ENCODE measurements at places on chromosomes 11 and 22. TPM values are rescaled to one million over a fixed set of nuclear protein-coding genes. Genes with fewer than 3 reads are reported as not detected.

SLC35C1 gene
- polyA plus RNA-seq = 21.0 TPM

PTGDR2 gene
- 4.3 TPM for polyA plus RNA-seq

GRCh38 chr11:28169816-28170215, 61.6 kb downstream of the METTL15 start:
- no peaks in the 10 kb centered on the region for H3K36me3 ChIP-seq
- H3K4me1 ChIP-seq = no peaks in the 10 kb centered on the region
- no peaks in the 10 kb centered on the region for H3K27me3 ChIP-seq

GRCh38 chr11:85752890-85753581, 57.9 kb downstream of the SYTL2 start:
- no peaks in the 10 kb centered on the region for H3K36me3 ChIP-seq
- H3K4me3 ChIP-seq = no peak overlapping the region
- peaks cover 3% of the 10 kb centered on the region for H3K4me1 ChIP-seq

DNA sequence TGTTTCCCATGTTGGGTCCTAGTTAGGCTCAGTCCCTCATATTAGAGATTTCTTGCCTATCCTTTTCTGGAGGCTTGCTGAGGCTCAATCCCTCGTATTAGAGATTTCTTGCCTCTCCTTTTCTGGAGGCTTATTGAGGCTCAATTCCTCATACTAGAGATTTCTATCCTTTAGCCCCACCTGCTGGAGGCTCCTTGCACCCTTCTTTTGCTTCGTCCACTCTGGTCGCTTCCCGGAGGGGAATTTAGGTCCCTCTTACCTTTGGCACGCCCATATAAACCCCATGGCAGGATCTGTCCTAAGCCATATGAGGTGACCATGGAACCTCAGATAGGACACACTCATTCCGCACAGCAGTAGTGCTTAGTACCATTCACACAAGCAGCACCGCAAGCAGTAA, 15.9 kb downstream of the CYP2D6 start:
- H3K4me1 ChIP-seq = no peaks in the 10 kb centered on the region
- no peaks in the 10 kb centered on the region for H3K27me3 ChIP-seq
- no peak overlapping the region for H3K27ac ChIP-seq
- no peaks in the 10 kb centered on the region for H3K36me3 ChIP-seq

DNA sequence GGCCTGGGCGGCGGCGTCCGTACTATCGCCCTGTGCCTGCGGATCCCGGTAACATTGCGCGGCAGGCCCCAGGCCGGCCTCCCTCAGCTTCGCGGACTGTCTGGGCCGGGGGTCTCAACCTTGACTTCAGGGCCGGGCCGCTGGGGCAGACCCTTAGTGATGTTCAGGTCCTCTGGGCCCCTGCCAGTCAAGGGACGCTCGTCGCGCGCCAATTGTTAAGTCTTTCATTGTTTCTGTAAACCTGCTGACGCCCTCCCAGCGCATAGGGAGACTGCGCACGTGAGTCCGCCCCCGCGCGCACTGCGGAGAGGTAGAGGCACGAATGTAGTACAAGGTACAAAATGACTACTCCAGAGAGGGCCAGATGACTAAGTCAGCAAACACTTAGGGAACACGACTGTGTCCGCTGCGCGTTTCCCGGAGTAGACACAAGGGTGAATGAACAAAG, 451 bp upstream of the HDHD5 start:
- H3K27me3 ChIP-seq = no peaks in the 10 kb centered on the region
- no peaks in the 10 kb centered on the region for H3K36me3 ChIP-seq
- peak overlapping the region; percentile 94 for H3K27ac ChIP-seq
- H3K4me1 ChIP-seq = peaks cover 34% of the 10 kb centered on the region

GRCh38 chr11:134313821-134314607, 17.8 kb upstream of the GLB1L2 start:
- H3K27ac ChIP-seq = no peak overlapping the region
- H3K4me1 ChIP-seq = no peaks in the 10 kb centered on the region
- DNase-seq = no peak
- H3K36me3 ChIP-seq = no peaks in the 10 kb centered on the region
- no peaks in the 10 kb centered on the region for H3K27me3 ChIP-seq
- H3K4me3 ChIP-seq = no peak overlapping the region

DNA sequence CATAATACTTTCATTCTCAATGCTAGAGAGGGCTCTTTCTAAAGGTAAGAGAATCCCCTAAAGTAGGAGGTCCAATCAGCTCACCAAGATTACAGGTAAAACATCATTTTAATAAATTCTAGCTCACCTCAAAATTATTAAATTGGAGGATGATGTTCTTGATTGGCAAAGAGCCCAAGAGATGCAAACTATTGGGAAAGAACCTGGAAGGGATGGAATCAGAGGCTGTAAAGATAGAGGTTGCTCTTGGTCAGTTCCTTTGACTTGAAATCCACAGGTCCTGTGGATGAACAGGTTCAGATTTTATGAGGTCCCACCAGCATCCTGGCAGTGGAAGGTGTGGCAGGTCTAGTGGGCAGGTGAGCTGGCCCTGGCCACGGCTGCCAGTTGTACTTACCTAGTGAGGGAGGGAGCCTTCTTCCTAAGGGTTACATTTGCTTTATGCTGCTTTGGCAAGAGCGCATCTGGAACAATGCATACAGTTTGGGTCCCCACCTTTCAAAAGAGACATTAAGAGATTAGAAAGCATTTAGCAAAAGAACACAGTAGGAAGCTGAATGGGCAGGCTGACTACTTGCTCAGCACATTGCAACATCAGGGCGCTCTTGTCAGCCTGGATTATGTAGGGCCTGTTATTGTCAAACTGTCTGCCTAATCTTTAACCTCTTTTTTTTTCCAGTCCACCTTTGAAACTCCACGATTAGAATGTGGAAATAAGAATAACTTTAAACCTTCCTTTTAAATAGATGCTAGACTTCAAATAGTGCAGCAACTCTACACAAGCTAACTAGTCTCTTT, 97.0 kb downstream of the RDX start:
- no peaks in the 10 kb centered on the region for H3K36me3 ChIP-seq
- H3K4me3 ChIP-seq = no peak overlapping the region
- DNase-seq = no peak
- H3K4me1 ChIP-seq = no peaks in the 10 kb centered on the region
- no peak overlapping the region for H3K27ac ChIP-seq

- peak; percentile 15 for DNase-seq
- H3K27me3 ChIP-seq = no peaks in the 10 kb centered on the region
- H3K27ac ChIP-seq = no peak overlapping the region
- no peaks in the 10 kb centered on the region for H3K36me3 ChIP-seq
- H3K4me1 ChIP-seq = peaks cover 18% of the 10 kb centered on the region
- no peak overlapping the region for H3K4me3 ChIP-seq
These were observed 167.0 kb upstream of the RASSF10 start for GRCh38 chr11:12841946-12842630.

- DNase-seq = no peak
- H3K27ac ChIP-seq = no peak overlapping the region
- H3K27me3 ChIP-seq = no peaks in the 10 kb centered on the region
- no peaks in the 10 kb centered on the region for H3K36me3 ChIP-seq
- H3K4me1 ChIP-seq = peaks cover 6% of the 10 kb centered on the region
These were observed 133.5 kb downstream of the CACNA1I start for GRCh38 chr22:39703928-39704639.

- H3K27me3 ChIP-seq = no peaks in the 10 kb centered on the region
- DNase-seq = no peak
- H3K27ac ChIP-seq = no peak overlapping the region
- H3K4me3 ChIP-seq = no peak overlapping the region
These were observed 7.2 kb downstream of the DDX10 start for GRCh38 chr11:108672113-108672512.

DNA sequence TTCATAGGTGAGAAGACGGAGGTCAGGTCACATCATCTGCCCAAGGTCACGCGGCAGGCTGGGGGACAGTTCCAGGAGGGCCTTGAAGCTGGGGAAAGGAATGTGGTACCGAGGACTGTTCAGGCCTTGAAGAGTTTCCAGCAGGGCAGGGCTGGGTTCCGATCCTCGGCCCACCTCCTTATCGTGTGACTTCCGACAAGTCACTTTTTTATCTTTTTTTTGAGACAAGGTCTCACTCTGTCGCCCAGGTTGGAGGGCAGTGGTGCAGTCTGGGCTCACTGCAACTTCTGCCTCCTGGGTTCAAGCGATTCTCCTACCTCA, 623 bp downstream of the NDUFS8 start:
- peaks cover 12% of the 10 kb centered on the region for H3K36me3 ChIP-seq
- no peak for DNase-seq
- no peaks in the 10 kb centered on the region for H3K27me3 ChIP-seq
- H3K4me1 ChIP-seq = peaks cover 24% of the 10 kb centered on the region

- H3K4me3 ChIP-seq = no peak overlapping the region
- H3K27ac ChIP-seq = no peak overlapping the region
- no peaks in the 10 kb centered on the region for H3K4me1 ChIP-seq
- no peak for DNase-seq
These were observed 3.9 kb downstream of the OR8D4 start for GRCh38 chr11:123905826-123906225.

GRCh38 chr11:83456566-83456965, 170.4 kb upstream of the CCDC90B start:
- no peak overlapping the region for H3K4me3 ChIP-seq
- DNase-seq = no peak
- no peaks in the 10 kb centered on the region for H3K36me3 ChIP-seq
- H3K27ac ChIP-seq = no peak overlapping the region
- no peaks in the 10 kb centered on the region for H3K27me3 ChIP-seq
- H3K4me1 ChIP-seq = no peaks in the 10 kb centered on the region

BTBD18 gene
- not detected for polyA plus RNA-seq

TRPM5 gene
- polyA plus RNA-seq = not detected

DNA sequence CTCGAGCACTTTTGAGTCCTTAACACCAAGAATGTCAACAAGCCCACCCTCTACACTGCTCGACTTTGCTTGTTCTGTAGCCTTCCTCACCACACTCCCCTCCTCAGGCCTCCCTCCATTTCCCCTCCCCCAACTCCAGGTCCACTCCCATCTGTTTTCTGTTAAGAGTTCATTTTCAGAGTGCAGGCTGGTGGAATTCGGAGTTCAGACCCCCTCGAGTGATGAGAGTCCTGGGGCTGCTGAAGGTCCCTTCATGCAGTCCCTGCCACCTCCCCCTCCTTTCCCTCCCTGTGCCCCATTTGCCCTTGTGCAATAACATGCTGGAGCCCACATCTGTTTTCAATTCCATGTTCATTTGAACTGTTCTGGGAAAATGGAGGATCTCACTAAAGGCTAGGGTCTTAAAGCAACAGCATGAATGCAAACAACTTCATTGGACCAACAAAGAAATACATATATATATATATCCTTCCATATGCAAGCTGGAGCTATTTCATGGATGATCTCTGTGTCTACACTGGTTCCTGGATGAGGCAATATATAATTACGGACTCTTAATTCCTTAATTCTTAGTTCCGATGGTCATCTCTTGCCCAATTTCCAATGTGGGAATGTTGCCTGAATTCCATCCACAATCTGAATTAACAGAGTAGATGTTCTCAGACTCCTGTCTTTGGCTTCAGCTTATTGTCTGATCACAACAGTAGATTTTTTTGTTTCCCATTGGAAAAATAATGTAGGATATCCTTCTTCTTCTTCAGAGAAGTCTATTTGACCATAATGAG, 340.4 kb downstream of the ETS1 start:
- H3K27me3 ChIP-seq = no peaks in the 10 kb centered on the region
- H3K4me3 ChIP-seq = no peak overlapping the region
- H3K36me3 ChIP-seq = no peaks in the 10 kb centered on the region
- no peak for DNase-seq
- no peaks in the 10 kb centered on the region for H3K4me1 ChIP-seq

GRCh38 chr22:44682556-44683168, 19.3 kb upstream of the PRR5 start:
- peaks cover 9% of the 10 kb centered on the region for H3K4me1 ChIP-seq
- no peak overlapping the region for H3K27ac ChIP-seq
- no peak for DNase-seq
- H3K4me3 ChIP-seq = no peak overlapping the region
- H3K27me3 ChIP-seq = no peaks in the 10 kb centered on the region
- no peaks in the 10 kb centered on the region for H3K36me3 ChIP-seq

RBMXL2 gene
- not detected for polyA plus RNA-seq

FAM111A gene
- 3.3 TPM for polyA plus RNA-seq

DNA sequence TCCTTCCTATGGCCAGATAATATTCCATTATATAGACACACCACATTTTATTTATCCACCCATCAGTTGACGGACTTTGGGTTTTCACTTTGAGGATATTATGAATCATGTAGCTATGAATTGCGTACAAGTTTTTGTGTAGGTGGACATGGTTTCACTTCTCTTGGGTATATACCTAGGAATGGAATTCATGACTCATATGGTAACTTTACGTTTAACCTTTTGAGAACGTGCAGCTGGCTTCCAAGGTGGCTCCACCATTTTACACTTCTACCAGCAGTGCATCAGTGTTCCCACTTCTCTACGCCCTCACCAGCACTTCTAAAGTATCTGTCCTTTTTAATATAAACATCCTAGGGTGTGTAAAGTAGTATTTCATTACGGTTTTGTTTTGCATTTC, 112.0 kb downstream of the PLEKHA7 start:
- no peaks in the 10 kb centered on the region for H3K27me3 ChIP-seq
- DNase-seq = no peak
- no peak overlapping the region for H3K27ac ChIP-seq
- H3K4me3 ChIP-seq = no peak overlapping the region
- peaks cover 27% of the 10 kb centered on the region for H3K4me1 ChIP-seq

- H3K27ac ChIP-seq = peak overlapping the region; percentile 87
- no peaks in the 10 kb centered on the region for H3K36me3 ChIP-seq
- no peak overlapping the region for H3K4me3 ChIP-seq
These were observed 17.0 kb downstream of the FADS3 start for GRCh38 chr11:61874377-61874809.

PLEKHB1 gene
- 0.82 TPM for polyA plus RNA-seq

GRCh38 chr11:76667271-76667818, 3.2 kb downstream of the LRRC32 start:
- no peaks in the 10 kb centered on the region for H3K36me3 ChIP-seq
- H3K4me1 ChIP-seq = no peaks in the 10 kb centered on the region
- peak overlapping the region; percentile 85 for H3K27ac ChIP-seq
- DNase-seq = no peak

DNA sequence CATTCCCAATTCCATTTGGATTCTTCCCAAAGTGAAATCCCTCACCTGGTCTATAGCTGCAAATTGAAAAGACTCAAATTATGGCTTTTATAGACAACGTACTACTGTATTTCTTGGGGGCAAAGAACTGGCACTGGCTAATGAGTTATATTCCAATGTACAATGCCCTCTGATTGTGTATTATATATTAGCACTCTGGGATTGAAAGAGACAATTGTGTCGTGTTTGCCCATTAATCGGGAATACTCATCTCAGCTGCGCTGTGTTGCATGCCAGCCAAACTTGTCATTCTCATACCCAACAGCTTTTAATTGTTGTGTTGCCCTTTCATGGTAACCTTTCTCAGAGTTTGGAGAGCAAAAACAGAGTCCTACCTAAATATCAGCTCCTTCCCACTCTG, 55.0 kb upstream of the ZBTB44 start:
- no peaks in the 10 kb centered on the region for H3K27me3 ChIP-seq
- H3K36me3 ChIP-seq = no peaks in the 10 kb centered on the region
- H3K4me3 ChIP-seq = no peak overlapping the region
- no peak for DNase-seq
- H3K27ac ChIP-seq = no peak overlapping the region
- H3K4me1 ChIP-seq = no peaks in the 10 kb centered on the region

Data from heart left ventricle (tissue), 16 donors.